H1 (cell line): ENCODE measurements at places on chromosomes 2 and 18. TPM values are rescaled to one million over a fixed set of nuclear protein-coding genes. Genes with fewer than 3 reads are reported as not detected.
A peak's percentile ranks its signal among the peaks of the same experiment; 100 is the strongest.

DNA sequence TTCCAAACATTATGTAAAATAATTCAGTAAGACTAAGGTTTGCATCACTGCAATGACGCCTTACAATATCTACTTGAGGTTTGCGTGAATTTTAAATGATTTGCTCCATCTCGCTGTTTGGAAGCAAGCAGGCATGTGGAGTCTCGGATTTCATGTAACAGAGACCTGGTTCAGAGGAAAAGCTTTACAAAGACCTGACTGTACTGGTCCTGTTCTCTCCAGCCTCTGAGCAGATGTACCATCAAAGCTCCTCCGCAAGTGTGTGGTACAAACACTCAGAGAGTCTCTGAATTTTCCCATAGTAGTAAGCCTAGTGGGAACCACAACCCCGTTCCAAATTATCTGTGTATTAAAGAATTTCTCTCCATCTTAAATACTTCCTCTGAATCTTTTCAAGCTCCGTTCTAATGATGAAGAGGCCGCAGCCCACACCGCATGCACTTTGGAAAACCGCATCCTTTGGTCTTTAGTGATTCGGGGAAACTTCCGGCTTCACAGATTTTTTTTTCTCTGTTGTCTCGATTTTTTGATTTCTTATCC, 728.1 kb upstream of the SOX11 start:
- DNase-seq = no peak

GRCh38 chr2:25089605-25090315, 47.9 kb downstream of the EFR3B start:
- DNase-seq = peak; percentile 57

DNA sequence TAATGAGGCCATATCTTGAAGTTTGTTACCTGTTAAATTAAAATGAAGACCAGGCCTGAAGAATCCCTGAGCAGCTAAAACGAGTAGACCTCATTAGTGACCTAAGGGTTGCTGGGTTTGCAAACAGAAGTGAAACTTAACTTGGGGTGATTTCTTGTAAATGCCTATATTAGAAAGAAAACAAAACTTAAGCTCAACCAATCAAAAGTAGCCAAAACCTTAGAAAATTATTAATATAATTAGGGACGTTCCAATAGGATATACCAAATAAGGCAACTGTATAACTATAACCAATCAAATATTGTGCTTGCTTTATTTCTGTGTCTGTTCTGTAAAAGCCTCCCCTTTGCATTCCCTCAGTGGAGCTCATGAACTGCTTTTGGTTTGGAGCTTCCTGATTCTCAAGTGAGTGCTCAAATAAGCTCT, 137.9 kb upstream of the VRK2 start:
- no peak for DNase-seq

DNA sequence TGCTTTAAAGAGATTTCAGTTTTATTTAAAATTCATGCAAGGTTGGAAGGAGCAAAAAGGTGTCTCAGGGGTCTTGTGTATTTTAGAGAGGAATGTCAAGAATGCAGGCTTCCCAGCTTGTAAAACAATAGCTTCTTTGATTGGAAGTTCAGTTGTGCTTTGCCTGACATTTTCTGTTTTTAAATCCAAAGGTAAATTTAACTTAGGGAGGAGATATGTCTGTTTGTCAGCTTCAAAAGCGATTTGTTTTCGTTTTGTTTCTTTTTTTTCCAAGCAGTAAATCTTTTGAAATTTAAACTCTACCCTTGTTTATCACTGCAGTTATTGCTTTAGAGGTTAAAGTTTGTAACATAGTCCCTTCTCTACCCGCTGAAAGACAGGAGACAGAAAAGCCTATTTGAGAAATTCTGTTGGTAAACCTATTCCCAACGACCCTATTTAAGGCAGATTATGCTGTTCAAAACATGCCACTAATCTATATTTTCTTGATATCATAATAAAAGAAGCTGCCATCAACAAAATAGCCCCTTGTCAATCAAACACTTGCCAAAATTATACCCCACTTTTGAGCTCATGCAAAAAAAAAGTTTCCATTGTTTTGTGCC, 639.6 kb downstream of the IRS1 start:
- DNase-seq = no peak

Gene NAPG
- 19.6 and 23.5 TPM in 2 replicates for total RNA-seq

DNA sequence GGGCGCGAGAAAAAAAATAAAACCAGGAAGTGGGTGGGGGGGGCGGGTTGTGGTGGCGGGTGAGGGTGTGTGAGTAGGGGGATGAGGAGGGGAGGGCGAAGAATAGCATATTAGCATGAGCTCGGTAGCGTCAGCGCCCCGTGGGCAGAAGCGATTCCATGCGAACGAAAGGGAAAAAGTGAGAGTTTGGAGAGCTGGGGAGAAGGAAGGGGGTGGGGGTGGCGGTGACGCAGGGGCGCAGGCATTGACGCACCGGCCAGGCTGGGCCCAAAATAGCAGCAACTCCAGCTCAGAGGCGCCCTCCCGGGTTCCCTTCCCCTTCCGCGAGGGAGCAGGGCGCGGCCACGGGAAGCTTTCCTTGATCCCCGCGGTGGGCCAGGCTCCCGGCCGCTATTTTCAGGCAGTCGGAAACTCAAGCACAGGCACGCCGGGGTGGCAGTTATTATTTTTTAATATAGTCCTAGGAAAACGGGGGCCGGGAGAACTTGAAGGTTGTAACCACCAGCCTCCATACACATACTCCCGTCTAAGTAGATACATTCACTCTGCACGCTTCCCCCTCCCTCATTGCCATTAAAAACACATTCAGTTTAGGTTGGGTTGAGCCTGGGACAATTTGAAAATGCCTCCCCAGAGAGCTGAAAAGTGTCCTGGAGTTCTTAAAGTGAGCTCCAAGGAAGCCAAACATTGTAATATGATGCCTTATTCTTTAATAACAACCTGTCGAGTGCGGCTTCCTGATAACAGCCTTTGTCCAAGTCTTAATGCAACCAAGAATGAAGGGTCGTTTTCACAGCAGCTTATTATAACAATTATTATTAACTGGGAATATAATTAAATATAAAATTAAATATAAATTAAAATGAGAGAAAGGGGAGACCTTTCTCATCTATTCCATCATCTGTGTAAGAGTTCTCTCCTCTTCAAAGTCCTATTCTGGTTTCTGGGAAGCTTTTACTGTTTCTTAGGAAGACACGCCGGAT, 2.3 kb upstream of the NR4A2 start:
- DNase-seq = peak; percentile 74

DNA sequence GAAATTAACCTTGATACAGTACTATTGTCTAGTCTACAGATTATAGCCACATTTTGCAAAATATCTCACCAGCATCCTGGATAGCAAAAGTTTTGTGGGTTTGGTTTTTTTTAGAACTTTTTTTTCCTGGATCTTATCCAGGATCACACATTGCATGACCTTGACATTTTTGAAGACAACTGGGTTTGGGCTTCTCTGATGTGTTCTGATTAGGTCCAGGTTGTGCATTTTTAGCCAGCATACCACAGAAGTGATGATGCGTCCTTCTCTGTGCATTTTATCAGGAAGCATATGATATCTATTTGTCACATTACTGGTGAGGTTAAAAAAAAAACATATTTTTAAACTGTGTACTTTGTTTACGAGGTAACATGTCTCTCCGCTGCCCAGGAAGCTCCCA, 221.0 kb upstream of the OSR1 start:
- DNase-seq = no peak

DNA sequence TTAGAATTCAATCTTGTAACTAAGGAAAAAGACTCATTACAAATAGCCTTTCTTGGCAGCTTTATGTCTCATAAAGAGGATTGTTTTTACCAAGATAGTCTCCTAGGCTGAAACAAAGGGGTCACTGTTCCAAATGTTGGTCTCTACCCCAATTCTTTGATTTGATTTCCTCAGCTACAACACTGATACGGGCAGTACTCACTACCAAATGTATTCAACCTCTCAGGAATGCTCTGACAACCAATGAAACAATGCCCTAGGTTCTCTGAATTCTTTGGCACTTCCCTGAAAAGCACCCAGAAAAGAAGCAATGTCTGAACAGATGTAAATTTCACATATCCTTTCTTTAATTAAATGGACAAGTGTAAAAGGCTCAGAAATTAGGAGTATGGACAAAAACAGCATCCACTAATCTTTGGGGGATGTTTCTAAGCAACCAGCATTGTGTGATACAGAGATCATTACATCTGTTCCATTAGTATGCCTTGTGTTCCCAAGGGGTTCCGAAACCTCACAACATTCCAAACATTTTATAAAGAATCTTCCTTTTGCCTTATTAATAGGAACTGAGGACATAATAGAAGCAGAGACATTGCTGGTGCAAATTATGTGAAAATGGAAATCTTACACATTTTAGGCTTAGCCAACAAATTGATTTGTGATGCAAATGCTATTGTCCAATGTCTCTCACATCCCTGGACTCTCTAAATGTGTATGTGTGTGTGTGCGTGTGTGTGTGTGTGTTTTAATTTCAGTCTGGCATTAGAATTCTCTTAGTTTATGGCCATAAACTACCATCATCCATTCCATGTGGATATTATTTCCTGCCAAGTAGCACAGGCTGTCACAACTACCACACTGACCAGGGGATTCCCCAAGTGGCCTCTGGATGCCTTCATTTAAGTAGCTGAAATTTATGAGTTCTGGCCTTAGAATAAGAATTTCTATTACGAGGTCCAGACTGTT, 276.0 kb downstream of the MTX2 start:
- DNase-seq = no peak

DNA sequence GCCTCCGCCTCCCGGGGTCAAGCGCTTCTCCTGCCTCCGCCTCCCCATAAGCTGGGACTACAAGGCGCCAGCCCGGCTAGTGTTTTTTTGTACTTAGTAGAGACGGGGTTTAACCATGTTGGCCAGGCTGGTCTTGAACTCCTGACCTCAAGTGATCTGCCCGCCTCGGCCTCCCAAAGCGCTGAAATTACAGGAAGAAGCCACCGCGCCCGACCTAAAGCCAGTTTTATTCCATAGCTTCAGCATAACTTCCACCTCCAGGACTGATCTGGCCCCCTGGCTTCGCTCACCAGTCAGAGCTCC, 783 bp upstream of the TXNL4A start:
- no peak for DNase-seq

Gene C2orf80
- 1.1 and 1.3 TPM in 2 replicates for total RNA-seq

Gene SP9
- total RNA-seq = 0.11 TPM in 2 replicates

- DNase-seq = no peak
These were observed 91.0 kb upstream of the KCNH7 start for GRCh38 chr2:162929571-162929970.

Gene SIX3
- 0.19 and 0.21 TPM in 2 replicates for total RNA-seq

Gene RGPD3
- total RNA-seq = 0.17 TPM in 1 of 2 replicates, not detected in the other

DNA sequence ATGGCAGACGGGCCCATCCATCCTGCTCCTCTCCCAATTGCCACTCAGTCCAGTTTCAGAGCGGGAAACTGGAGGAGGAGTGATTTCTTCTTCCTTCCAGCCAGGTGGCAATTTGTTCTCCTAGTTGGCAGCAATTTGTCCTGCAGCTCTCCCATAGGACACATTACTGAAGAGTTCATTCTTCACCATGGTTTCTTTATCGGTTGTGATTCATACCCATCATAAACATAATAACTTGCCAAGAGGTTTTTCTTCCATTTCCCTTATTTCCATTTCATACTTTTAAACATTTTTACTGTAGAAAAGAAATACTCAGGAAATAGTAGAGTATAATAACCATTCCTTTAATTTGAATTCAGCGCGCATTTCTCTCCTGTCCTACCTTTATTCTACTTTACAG, 377.9 kb upstream of the RAB12 start:
- DNase-seq = no peak

DNA sequence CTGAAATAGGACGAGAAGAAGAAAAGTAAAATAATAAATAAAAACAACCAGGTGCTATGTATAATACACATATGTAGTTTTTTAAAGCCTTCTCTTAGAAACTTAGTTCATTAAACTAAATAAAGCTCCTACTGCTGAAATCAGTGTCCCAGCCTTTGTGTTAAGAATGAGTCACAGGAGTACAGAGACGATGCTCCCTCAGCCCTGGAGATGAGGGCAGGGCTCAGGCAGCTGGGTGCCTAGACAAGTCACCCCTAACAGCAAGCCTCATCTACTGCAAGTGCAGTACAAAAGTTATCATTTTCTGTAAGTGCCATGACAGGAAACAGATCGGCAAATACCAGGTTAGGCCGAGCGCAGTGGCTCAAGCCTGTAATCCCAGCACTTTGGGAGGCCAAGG, 18.2 kb downstream of the KIDINS220 start:
- no peak for DNase-seq

DNA sequence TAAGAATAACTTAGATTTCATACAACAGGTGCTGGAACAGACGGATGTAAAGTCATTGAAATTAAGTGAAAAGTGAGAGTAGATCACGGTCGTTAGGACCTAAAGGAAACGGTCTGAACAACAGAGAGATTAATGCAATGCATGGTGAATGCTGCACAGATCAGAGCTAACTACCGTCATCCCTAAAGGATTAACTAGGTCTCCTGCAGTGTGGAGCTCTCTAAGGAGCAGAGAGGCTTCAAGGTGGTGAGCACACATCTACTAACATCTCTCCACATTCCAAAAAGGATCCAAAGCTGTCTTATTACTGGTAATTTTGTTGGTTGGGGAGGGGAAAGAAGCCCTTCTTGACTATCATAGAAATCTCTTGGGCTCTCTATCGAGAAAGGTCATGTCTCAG, 75.3 kb downstream of the CABYR start:
- no peak for DNase-seq

Gene KATNAL2
- total RNA-seq = 8.8 and 15.2 TPM in 2 replicates

- no peak for DNase-seq
These were observed 31.0 kb upstream of the MSH6 start for GRCh38 chr2:47751856-47752414.

- no peak for DNase-seq
These were observed 122.1 kb downstream of the MGAT5 start for GRCh38 chr2:134375935-134376334.

Gene TTC32
- total RNA-seq = 6.7 and 8.7 TPM in 2 replicates

Gene ASB1
- total RNA-seq = 32.7 and 36.0 TPM in 2 replicates

Gene TLX2
- 0.15 and 0.17 TPM in 2 replicates for total RNA-seq
